ENCODE measurements at places on chromosomes 13 and 19.

- DNase-seq = no peak
Measured at GRCh38 chr13:98094678-98095266, 48.1 kb upstream of the FARP1 start.

DNA sequence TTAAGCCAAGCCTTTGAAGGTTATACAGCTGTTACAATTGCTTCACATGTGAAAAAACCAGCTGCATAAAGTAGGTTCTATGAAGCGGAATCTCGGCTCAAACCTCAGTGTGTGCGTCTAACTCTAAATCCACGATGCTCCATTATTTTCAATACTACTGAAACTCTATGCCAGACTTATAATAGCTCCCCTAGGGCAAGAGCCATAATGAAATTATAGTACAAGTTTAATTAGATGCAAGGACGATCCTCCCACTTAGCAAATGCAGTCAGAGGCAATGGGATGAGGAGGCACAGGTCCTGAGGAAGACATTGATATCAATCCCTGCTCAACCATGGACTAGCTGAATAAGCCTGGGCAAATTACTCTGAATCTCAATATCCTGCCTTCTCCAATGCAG lies 31.1 kb downstream of the SLC7A1 start:
- DNase-seq = no peak

GRCh38 chr13:94259984-94260383 lies 219.5 kb downstream of the DCT start:
- no peak for DNase-seq

GRCh38 chr13:42495751-42496150 lies 78.2 kb upstream of the TNFSF11 start:
- DNase-seq = no peak

DNA sequence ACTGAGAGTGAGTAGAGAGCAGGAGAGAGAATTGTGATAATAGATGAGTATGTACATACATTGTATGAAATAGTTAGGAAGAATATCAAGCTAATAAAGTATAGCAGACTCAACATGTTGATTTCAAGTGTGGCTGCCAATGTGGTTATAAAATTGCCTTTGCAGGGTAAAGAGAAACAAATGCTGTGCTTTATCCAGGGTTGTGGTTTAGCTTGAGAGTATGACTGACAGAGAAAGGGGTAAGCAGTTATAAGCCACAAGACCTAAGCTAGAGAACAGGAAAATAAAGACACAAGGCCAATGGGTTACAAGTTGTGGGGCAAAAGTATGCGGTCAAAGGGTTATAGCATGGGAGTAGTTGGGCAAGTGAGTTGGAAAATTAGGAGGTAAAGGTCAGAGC lies 1217.5 kb downstream of the DIAPH3 start:
- no peak for DNase-seq

- DNase-seq = no peak
Measured at GRCh38 chr13:29524176-29524575, 71.3 kb downstream of the SLC7A1 start.

DNA sequence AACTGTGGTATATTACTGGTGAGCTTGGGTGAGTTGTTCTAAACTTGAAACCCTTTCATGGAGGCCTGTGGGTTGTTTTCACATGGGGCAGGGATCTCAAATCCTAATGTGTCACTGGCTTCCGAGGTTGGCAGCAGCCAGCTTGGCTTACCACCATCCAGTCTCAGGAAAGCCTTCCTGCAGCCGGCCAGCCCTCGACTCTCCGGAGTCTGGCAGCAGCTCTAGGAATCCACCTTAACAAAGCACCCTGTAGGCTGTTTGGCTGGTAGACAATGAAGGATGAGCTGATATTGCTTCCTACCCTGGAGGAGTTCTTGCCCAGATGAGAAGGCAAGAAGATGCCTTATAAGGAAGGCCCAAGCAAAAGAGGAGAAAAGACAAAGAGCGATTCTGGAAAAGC lies 188.3 kb downstream of the KLF12 start:
- DNase-seq = no peak

DNA sequence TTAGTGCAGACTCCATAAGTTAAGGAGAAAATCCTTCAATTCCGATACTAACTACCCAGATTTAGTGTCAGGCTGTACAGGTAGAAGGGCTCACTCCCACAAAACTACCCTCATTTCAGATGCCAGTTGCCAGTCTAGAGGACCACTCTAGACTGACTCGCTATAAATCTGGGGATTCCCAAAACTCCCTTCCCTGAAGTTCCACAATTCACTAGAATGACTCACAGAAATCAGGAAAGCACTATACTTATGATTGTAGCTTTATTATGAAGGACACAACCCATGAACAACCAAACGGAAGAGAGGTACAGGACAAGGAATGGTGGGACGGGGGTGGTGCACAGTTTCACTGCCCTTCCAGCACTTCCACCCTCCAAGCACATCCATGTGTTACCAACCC lies 321.2 kb downstream of the DIAPH3 start:
- DNase-seq = no peak

GRCh38 chr19:33268162-33268991 lies 34.0 kb downstream of the CEBPA start:
- DNase-seq = no peak

DNA sequence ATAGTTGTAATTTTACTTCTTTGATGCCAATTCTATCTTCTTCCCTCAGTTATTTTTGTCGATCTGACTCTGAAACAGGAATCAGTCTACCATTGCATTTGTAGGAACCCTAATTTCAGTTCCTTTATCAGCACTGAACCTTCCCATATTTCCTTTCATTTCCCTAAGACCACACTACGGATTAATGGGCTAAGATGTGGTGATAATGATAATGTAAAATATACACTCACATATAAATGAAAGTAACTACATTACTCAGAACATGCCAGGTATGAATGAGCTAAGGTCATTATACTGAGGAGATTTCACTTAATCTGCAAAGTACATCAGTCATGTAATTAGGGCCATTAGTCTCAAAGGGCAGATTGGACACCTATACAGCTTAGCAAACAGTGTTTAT lies 60.2 kb upstream of the RFC3 start:
- DNase-seq = no peak

GRCh38 chr13:28355822-28356371 lies 139.0 kb downstream of the FLT1 start:
- no peak for DNase-seq

DNA sequence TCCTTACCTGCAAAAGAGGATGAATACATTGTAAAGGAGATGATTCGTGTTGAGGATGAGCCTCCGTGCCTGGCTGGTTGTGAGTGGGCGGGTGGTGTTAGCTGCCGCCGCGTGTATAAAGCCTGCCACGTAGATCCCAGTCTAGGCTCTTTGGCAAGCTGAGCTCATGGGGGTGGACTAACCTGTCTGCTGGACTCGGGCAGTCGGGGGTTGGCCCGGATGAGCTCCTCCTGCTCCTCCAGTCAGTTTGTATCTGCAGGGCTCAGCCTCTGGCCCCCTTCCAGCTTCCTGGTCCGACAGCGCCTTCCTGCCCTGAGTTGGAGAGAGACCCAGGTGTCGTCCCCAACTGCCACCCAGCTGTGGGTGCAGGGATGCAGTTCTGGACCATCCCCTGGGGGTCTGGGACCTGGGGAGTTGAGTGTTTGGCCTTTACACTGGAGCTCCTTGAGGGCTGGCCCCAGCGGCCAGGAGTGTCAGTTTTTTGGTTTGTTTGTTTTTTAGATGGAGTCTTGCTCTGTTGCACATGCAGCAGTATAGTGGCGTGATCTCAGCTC lies 20.9 kb downstream of the TECR start:
- DNase-seq = no peak

- no peak for DNase-seq
Measured at GRCh38 chr13:23609874-23610576, 39.8 kb downstream of the TNFRSF19 start.

GRCh38 chr19:46959894-46960556 lies 59.6 kb upstream of the NPAS1 start:
- DNase-seq = no peak

- DNase-seq = no peak
Measured at GRCh38 chr13:106530171-106530851, 5.2 kb downstream of the EFNB2 start.

DNA sequence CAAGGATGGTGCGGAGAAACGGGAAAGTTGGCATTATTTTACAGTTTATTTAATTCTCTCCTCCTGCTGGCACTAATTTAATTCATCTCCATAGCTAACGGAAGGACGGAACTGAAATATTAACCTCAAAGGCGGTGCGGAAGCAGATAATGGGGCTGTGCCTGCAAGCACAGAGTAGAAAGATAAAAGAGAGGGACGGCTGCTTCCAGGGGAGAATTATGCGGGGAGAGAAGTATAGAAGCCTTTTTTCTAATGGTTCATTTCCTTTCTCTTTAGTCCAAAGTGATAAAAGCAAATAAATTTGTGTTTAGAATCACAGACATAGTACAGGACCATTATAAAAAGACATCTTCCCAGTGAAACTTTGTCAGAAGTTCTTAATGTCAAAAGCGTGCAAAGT lies 34.5 kb upstream of the UQCRFS1 start:
- DNase-seq = no peak

DNA sequence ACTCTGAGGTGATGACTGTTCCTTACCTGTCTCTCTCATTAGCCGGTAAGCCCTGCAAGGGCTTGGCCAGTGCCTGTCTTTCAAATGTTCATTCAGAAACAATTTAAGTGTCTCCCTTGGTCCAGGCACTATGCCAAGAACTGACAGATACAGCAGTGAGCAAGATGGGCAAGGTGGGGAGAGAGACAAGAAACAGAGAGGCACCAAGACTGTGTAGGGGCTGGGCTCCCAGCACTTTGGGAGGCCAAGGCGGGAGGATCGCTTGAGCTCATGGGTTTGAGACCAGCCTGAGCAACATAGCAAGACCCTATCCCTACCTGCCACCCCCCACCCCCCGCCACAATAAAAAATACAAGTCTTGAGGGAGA lies 1.3 kb upstream of the CCNE1 start:
- no peak for DNase-seq

- DNase-seq = no peak
Measured at GRCh38 chr13:109667056-109667455, 119.3 kb downstream of the IRS2 start.

GRCh38 chr13:38674208-38674607 lies 12.7 kb upstream of the FREM2 start:
- DNase-seq = no peak
